ENCODE measurements at places on chromosomes 11 and 22. TPM values are rescaled to one million over a fixed set of nuclear protein-coding genes. Genes with fewer than 3 reads are reported as not detected.

The GSC2 gene
- not detected for total RNA-seq

The TSPAN18 gene
- total RNA-seq: 2.7 TPM

The TSPO gene
- 226 TPM for total RNA-seq

The SGSM1 gene
- 0.33 TPM for total RNA-seq

The MTNR1B gene
- not detected for total RNA-seq

The RAG1 gene
- not detected for total RNA-seq

All from A549 treated with ZK216348 at 1 μM for 4 hours (cell line).